ENCODE measurements at places on chromosomes 16 and 17.

- no peak for DNase-seq
Measured at GRCh38 chr17:75906143-75906884, 1.6 kb upstream of the MRPL38 start.

DNA sequence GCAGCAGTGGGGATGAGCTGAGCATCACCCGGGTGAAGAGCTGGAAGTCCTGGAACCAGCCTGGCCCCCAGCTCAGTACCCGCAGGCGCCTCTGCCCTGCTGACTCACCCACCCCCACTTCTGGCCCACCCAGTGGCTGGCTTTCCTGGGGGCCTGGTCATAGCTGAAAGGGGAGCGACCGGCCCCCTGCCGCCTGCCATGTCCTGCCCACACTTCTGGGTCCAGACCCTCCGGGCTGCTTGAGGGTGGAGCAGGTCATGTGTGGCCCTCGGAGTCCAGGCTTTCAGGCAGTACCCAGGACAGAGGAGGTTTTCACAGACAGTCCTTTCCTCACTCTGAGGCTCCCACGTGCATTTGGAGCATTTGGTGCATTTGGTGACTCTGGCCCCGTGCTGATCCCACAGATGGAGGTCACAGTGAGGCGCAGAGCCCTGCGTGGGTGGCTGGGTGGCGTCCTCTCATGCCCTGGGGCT, 7.1 kb upstream of the PIEZO1 start:
- DNase-seq = no peak

GRCh38 chr16:50496990-50497389, 51.2 kb upstream of the NKD1 start:
- peak; percentile 4 for DNase-seq

GRCh38 chr16:29809850-29810698, 1.9 kb upstream of the PRRT2 start:
- no peak for DNase-seq

GRCh38 chr17:78510141-78511075, 66.8 kb downstream of the DNAH17 start:
- no peak for DNase-seq

GRCh38 chr17:32141679-32142037, 644 bp upstream of the RHOT1 start:
- no peak for DNase-seq

DNA sequence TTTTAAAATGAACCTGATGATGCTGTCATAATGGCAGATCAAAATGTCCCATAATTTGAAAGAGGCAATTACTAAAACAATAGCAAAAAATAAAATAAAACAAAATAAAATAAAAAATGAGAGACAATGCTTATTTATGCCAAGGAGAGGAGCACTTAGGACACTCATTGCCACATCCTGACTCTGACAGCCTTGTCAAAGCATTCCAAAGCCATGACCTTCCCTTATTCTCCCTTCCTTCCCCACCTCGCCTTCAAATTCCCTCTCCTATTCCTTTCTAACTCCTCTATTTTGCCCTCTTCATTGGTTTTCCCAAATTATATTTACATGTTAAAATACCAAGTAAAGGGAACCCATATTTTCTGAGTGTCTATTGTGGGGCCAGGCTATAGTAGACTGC, 220.0 kb downstream of the CDH13 start:
- DNase-seq = no peak

- DNase-seq = no peak
Measured at GRCh38 chr16:4713663-4714501, 20.2 kb downstream of the ANKS3 start.

GRCh38 chr17:41278176-41278955, 2.9 kb downstream of the KRTAP9-7 start:
- no peak for DNase-seq

DNA sequence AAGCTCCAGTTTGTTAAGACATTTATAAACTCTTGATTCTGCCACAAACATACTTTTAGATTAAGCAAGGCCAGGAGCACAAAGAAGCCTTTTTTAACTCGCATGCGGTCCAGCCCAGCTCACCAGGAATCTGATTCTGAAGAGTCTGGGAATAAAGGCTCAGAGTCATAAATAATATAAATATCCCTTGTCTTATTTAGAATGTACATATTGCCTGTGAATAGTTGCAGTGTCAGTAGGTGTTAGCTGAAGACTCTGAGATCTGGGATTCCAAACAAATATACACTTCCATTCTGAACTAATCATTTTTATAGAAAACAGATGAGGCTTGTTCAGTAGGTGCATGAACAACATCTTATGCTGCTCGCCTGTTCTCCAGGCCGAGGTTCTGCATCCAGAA, 59.1 kb upstream of the ELAC2 start:
- no peak for DNase-seq

DNA sequence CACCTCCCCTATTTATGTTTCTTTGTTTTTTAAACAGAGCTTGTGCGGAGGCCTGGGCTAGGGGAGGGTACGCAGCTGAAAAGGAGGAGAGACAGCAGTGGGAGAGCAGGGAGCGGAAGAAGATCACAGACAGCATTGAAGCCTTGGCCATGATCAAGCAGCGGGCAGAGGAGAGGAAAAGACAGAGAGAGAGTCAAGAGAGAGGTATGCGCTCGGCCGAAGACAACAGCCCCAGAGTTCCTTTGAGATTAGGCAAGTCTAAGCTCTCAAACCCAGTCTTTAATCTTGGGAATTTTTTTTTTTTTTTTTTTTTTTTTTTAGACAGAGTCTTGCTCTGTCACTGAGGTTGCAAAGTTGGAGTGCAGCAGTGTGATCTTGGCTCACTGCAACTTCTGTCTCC, 20.6 kb downstream of the DNAAF1 start:
- no peak for DNase-seq

- peak; percentile 97 for DNase-seq
Measured at GRCh38 chr17:35713069-35713728, 18.2 kb upstream of the RASL10B start.

DNA sequence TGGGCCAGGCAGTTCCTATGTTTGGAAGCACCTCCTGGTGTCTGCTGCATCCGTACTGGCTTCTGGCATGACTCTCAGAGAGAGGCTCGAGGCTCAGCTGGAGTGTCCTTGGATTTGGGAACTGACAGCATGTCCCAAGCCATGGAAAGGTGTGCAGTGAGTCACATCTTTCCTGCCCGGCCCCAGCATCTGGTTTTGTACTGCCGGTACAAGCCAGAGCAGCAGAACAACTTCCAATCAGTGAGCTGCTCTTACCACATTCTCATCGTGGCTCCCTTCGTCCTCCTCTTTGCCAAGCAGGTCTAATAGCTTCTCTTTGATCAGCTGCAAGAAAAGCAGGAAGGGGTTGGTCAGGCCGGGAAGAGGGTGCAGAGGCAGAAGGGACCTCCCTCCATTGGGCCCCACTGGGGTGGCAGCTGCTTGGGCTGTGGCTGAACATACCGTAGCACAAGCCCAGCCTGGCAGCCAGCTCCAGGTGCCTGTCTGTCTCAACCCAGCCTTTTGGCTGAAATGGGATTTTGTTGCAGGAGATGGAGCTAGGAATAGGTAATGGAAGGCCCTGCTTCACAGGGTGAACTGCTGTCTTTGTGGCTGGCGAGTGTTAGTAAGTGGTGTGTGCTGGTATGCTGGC, 24.2 kb downstream of the SPACA3 start:
- DNase-seq = no peak

DNA sequence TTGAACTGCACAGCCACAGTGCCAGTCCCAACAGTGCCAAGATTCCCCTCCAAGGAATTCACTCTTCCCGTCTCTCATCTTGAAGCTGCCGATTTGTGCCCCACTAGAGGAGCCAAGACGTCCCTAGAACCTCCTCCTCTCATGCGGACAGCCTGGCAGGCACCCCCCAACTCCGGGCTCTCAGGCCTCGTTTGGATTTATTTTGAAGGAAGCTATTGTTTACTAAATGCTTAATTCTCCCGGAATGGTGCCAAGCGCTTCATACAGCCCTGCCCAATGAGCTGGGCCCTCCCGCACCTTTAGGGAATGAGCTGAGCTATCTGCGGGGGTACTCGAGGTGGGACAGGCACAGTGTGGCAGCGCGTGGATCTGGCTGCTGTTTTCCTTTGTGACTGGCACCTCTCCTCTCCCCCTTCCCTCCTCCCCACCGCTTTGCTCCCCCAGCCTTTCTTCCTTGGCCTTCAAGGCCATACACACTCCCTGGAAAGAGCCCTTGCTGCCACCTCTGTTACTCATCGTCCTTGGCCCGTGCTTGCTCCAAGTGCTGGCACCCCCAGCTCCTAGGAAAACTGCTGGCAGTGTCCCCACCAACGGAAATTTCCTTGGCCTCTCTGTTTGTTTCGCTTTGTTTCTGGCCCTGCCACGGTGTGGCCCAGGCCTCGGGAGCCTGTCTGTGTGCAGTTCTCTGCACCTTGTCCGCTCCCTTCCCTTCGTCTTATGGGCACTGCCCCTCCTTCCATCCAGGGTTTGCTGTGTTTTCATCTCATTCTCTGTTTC, 49.9 kb upstream of the CDR2 start:
- DNase-seq = peak; percentile 26

GRCh38 chr16:30472328-30472942, at the start of gene ITGAL:
Gene ITGAL, plus strand, starts transcription at chr16:30472742. Its CDS starts 96 bp downstream, at chr16:30472838.
- no peak for DNase-seq

GRCh38 chr17:56121191-56122051, 31.9 kb upstream of the ANKFN1 start:
- peak; percentile 14 for DNase-seq

DNA sequence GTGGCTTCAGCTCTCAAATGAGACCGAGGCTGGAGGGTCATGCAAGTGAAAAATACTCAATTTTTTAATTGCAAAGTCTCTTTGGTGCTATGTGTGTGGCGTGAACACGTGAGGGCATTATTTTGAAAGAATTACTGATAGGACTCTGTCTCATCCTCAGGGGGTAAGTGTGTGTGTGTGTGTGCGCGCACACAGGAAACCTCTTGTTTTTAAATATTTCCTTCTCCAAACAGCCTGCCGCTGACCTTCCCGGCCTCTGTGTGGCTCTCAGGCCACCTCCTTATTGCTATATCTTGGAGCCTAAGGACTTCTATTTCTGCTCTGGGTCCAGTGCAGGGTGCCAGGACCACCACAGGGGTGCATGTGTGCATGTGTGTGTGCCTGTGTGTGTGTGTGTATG, 99.7 kb downstream of the CMIP start:
- DNase-seq = peak; percentile 49

DNA sequence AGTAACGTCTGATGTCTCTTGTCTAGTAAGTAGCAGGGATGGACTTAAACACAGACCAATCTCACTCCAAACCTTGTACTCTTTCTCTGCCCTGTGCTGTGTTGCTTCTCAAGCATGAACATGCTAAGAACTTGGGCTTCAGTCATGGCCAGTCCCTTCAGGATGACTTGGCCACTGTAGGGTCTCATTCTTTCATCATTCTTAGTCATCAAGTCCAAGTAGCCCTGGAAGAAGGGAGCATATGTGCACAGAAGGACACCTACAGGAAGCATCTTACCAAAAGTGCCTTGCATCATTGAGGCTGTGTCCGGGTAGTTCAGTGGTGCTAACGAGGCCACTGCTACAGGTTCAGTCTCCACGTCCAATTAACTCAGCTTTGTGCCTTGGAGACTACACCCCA, 80.7 kb downstream of the CDK5R1 start:
- no peak for DNase-seq

DNA sequence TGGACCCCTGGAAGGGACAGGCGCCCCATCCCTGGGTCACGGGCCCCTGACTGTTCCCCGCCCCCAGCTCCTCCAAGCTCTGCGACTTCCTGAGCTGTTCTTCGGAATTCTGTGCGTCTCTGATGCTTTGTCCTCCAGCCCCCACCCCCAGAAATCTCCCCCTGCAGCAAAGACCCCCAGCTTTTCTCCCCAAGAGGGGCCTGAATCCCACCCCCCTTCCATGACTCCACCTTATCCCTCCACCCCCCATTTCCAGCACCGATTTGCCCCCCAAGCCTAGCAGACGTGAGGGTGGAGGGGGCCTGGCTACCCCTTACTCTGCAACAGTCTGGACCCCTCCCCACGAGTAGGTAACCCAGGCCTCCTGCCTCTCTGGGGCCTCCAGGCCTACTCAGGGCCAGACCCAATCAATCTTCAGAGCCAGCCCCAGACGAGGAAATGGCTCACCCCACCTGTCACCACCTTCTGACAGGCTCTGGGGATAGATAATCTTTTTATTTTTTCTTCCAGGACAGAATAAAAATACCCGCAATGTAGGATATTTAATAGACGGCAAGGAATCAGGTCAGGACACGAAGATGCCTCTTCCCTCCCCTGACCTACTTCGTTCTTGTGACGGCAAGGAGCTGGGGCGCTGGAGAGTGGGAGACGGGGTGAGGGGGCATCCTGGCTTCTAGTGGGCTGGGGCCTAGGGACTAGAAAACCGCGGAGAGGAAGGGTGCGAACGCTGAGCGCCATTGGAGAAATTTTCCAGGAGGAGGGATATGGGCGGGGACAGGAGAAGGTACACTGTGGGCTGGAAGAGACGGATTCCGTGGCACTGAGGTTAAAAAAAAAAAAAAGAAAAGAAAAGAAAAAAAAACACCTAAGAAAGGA, 744 bp upstream of the PLXDC1 start:
- no peak for DNase-seq

- no peak for DNase-seq
Measured at GRCh38 chr17:49425004-49425286, 10.3 kb upstream of the PHB1 start.

DNA sequence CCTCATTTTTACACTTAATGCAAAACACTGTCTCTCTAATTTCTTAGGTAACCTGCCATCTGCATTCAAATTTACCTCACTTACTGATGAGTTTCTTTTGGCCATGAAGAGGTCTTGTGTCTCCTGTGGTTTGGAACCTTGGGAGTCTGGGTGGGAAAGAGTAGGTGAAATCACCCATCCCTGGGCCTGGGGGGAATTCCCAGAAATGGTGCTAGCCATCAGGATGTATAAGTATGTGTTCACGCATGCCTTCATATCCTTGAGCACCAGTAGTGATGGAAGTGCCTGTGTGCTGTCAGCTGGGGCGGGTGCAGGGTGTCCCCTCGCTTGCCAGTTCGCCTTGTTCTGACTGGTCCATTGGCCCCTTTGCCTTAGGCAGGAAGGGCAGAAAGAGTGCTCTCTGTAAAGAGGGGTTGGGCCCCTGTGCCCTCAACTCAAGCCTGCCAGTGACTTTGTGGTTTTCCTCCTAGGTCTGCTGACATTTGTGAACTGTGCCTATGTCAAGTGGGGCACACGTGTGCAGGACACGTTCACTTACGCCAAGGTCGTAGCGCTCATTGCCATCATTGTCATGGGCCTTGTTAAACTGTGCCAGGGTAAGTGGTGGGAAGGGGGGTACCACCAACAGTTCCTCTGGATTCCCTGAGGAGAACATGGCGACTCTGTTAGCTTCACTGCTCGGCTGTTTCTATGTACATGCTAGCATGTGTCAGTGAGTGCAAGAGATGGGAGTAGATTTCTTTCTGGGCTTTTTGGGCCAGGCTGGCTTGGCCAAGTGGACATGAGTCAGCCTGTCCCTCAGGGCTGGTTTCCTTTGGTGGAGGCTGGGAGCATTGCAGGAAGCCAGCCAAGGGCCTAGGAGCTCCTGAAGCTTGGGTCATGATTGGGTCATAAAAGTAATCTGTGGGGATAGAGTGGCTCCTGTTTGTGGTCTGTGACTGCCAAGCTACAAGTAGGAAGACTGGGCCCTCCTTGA, 23.2 kb downstream of the SLC7A6OS start:
- peak; percentile 90 for DNase-seq

GRCh38 chr17:57282296-57282695, 26.0 kb downstream of the MSI2 start:
- DNase-seq = no peak
